ENCODE measurements at places on chromosomes 5 and 9.
A peak's percentile ranks its signal among the peaks of the same experiment; 100 is the strongest.

DNA sequence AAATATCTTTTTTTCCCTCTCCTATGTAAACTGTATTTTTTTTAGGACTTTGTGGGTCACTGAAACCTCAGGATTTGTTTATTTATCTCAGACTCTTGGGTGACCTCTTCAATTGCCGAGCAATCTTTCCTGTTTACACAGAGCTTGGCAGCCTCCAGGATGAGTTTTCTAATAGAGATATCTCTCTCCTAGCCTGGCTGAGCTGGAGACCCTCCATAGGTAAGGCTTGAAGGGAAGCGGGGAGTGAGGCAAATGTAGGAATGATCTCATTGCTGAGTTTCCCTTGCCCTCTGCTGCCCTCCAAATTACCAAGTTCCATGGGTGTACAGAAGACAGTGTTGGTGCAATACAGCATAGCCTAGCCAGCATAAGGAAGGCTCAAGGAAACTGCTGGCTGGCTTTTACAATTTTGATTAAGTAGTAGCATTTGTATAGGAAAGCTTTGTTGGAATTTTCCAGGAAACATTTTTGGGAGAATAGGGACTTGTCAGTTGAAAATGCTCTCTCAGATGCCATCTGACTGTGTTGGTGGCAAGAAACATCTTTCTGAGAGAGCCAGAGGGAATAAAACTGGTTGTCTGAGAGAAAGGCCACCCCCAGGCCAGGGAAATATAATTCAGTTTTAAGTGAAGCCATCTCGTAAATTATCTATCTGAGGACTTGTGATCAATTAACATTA, 116.0 kb downstream of the NMUR2 start:
- DNase-seq, result no peak

GRCh38 chr5:24750355-24750754, 105.6 kb upstream of the CDH10 start:
- DNase-seq, result no peak

DNA sequence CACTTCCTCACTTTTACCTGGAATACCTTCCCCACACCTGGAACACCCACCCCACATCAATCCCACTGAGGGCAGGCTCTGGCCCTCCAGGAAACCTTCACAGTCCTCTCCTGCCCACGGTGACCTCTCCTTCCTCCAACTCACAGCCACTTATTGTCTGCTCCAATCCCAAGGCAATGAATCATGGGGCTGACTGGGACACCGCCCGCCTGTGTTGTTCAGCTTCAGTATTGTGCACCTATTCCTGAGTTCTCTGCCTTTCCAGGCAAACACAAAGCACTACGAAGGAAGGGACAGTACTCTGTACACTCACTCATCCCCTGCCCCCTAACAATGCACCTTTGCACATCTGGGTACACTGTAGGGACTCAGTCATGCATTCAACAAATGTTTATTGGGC, 7.3 kb downstream of the PCDH1 start:
- no peak for DNase-seq

- DNase-seq, result no peak
Observed at GRCh38 chr9:130942084-130942483, 3.0 kb upstream of the FIBCD1 start.

- DNase-seq, result no peak
Observed at GRCh38 chr5:140221697-140222223, 46.8 kb downstream of the CYSTM1 start.

DNA sequence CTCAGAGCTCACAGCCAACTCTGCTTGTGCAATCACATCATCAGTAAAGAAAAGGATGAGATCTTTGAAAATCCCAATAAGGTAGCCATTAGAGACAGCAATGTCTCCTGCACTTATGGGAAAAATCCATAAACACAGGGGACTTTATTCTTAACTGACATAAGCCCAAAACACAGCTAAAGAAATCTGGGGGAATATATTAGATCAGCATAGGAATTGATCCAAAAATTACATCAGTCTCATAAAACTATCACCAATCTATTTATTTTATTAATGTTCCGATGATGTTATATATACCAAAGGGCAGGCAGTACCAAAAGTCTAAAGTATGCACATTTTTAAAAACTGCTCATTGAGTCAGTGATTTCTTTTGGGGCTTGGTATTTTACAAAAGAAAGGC, 6.9 kb downstream of the MRPS27 start:
- DNase-seq, result no peak

DNA sequence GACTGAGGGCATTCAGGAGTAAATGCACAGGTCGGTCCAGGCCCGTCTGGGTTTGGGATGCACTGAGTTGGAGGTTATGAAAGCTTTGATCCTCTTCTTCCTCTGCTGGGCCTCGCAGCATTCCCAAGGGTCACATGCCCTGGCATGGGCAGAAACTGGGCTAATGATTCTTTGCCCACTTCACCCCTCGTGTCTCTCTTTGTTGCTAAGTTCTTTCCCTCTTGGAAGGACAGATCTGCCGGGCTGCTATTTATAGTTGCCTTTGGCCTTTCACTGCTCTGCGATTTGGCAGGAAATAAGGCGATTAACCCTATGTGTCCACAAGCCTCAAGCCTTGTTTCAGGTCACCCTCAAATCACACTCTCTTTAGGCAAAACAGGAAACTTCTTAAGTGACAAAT, 66.9 kb downstream of the ENTREP1 start:
- no peak for DNase-seq

DNA sequence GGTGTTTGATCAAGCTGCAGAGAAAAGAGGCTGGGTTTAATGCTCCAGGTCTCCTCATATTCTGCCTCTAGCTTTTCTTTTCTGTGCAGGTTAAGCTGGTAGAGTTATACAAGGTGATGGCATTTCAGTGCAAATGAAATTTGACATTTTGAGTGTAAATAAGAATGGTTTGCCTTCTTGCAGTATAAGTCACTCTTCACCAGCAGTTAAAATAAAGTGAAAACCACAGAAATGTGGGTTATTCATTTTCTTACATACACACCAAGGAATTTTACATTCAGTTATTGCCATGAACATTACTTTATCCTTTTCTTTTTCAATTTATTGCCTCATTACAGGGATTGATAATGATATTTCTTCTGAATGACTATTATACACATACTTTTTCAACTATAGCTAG, 337.5 kb upstream of the PCSK5 start:
- DNase-seq, result no peak

- DNase-seq, result no peak
Observed at GRCh38 chr5:175461370-175461769, 17.0 kb upstream of the SFXN1 start.

DNA sequence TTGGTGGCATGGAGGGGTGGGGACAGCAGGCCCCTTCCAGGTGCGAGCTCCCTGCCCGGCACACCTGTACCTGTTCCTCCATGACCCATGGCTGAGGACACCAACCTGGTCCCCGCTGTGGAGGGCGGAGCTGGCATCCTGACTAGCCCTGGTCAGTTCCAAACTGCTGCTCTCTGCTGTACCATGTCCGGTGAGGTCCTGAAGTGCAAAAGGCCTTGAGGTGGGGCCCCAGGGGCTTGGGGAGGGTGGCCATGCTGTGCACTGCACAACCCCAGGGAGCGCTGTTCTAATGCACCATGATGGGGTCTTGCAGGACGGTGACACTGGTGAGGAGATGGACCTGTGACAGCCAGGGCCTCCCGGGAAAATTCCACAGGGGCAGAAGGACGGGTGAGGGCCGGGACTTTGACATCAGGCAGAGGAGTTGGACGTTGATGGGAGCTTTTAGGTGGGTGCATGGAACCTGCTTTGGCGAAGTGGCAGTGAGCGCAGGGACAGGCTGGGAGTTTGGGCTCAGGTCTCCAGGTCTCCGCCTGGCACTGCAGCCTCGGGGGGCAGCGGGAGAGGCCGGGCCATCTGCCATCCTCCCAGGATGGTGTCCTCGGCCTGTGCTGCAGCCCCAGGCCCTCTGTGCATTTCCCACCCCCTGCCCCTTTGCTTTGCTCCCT, 38.9 kb downstream of the COL5A1 start:
- DNase-seq, result no peak

- no peak for DNase-seq
Observed at GRCh38 chr9:120979797-120980196, 53.2 kb upstream of the TRAF1 start.

GRCh38 chr9:15475923-15476536, 34.7 kb downstream of the PSIP1 start:
- no peak for DNase-seq

DNA sequence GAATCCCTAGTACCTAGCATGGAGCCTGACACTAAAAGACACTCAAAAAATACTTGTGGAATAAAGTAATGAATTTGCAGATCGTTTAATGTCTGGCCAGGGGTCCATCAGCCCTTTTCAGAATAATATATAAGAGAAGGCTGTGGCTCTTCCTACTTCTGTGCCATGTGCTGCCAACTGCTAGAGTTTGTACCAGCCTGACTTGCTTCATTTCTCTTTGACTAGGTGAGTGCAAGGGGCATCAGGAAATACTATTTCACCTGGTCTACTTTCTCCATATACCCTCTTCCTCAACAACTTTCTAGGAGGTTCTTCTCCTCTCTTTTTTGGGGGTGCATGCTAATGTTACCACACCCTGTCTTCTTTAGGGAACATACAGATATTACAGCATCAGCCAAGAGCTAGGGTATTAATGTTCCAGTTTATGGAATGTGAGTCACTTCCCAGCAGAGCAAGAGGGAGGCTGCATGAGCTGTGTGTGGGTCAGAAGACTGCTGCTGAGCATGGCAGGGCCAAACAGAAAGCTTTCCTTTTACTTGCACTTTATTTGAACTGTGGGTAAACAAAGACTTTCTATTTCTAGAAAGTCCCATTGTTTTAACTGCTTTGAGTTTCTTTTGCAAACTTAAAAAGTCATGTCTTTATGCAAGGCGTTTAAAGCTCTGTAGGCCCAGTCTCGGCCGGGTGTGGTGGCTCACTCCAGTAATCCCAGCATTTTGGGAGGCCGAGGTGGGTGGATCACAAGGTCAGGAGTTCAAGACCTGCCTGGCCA, 158.9 kb downstream of the ADAMTSL1 start:
- peak; percentile 31 for DNase-seq

DNA sequence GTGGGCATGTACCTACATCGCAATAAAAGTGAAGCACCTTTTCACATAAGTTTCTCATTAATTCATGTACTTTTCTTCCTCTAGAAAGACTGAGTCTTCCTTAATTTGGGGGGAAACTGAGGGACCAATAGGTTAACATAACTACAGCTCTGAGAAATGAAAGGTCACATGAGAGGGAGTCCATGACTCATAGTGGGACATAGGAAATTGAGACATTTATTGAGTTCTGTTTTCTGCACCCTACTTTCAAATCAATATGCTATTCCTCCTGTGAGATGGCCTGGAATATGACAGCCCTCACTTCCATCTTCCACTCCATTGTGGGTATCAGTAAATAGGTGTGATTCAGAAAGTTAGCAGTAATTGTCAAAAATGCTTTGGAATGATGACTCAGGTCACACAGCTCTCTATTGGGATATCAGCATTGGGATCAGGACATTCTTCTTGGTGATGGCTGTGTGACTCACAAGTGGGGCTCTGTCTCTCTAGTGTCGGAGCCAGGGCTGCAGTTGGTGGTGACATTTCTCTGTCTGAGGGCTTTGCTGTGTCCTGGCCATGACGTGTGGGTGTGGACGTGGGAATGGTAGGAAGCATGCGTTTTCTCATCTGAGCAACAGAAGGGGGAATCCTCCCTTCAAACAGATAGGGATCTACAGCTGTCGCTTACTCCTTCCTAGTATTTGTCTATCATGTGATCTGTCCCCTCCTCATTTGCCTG, 125.0 kb downstream of the TRIO start:
- DNase-seq, result no peak

DNA sequence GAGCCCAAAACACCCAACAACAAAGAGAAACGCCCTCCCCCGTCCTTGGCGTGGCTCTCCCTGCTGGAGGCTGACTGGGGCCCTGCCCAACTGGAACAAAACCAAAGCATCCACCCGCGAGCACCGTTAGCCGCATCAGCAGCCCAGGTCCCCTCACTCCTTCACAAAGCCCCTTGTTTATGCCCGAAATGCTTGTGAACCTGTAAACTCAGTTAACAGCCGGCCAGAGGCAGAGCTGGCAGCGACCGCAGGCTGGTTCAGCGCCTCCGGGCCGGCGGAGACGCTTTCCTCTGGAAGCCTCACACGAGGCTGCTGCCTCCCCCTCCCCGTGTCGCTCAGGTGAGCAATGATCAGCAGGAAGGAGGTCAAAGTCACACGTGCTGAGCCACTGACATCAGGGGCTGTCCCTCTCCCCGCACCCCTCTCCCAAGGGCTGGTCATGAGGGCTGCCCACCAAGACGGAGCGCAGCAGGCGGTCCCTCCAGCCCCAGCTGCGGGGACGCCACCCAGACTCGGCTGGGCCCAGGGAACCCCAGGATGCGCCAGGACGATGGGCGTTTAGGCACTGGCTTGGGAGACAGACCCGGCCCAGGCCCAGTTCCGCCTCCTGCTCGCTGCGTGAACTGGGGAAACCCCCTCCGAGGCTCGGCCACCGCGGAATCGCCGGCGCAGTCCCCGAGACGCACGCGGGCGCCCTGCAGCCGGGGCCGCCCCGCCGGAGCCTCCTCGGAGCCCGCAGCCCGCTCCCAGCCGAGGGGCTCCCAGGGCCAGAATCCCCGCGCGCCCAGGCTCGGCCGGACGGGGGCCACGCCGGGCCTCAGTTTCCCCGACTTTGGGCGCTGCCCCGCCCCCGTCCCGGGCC, 563 bp downstream of the SNAPC4 start:
- no peak for DNase-seq

DNA sequence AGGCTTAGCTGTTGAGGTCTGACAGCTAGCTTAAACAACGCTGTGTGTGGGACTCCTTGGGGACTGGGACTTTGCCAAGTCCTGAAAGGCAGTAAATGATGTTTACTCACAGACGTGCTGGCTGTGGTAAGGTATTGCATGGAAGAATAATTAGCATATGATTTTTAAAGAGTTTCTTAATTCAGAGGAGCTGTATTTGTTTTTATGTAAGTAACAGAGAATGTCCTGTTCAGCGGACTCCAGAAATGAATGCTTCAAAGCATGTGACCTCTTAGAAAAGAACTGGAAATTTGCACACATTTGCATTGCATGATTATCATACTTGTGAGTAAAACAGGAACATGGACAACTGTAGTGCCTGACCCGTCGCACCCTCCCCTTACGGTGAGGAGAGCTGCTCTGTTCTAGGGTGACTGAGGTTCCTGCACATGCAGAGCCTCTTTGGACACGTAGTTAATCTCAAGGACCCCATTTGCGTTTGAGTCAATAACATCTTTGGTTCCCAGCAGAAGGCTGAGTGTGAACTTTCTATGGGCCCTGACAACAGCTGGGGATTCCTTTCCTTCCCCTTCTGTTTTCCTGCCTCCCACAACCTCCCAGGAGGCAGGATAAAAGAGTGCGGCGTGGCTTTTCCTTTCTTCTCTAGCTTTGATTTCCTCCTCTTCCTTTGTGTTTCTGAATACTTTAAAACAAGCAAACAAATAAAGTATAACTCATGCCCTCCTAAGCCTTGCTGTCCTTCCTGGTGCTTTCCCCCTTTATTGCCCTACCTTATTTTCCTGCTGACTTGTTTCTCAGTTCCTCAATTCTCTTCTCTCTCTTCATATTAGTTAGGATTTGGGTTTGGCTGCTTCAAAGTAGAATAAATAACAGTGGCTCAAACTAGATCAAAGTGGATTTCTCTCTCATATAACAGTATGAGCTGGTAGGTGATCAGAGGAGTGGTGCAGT, 157.2 kb upstream of the CD180 start:
- DNase-seq, result no peak

- DNase-seq, result no peak
Observed at GRCh38 chr5:141412854-141413539, at the start of gene PCDHGA10. Gene PCDHGA10, plus strand, starts transcription at chr5:141412987. Its CDS starts 189 bp downstream, at chr5:141413176.

GRCh38 chr9:110451726-110452125, 114.1 kb upstream of the TXNDC8 start:
- no peak for DNase-seq

Data from uterus (tissue), 4 donors.